ENCODE measurements at places on chromosomes 6 and 20. TPM values are rescaled to one million over a fixed set of nuclear protein-coding genes. Genes with fewer than 3 reads are reported as not detected.

HTR1B gene
- total RNA-seq, result not detected

BNIP5 gene
- not detected for total RNA-seq

RCAN2 gene
- 5.5 TPM for total RNA-seq

B3GAT2 gene
- total RNA-seq, result not detected

PTK6 gene
- total RNA-seq, result 0.23 TPM

GABRR1 gene
- not detected for total RNA-seq

ZNF391 gene
- total RNA-seq, result 3.3 TPM

GFOD1 gene
- 0.72 TPM for total RNA-seq

RUNX2 gene
- 0.39 TPM for total RNA-seq

ZBTB46 gene
- 15.9 TPM for total RNA-seq

FOXS1 gene
- 0.07 TPM for total RNA-seq

NSFL1C gene
- 62.5 TPM for total RNA-seq

SH3BGRL2 gene
- 1.2 TPM for total RNA-seq

PAX1 gene
- not detected for total RNA-seq

ADGRG6 gene
- 0.64 TPM for total RNA-seq

EEF1A2 gene
- 62.5 TPM for total RNA-seq

WFDC6 gene
- not detected for total RNA-seq

PLCB4 gene
- 0.12 TPM for total RNA-seq

LTB gene
- not detected for total RNA-seq

OR2J3 gene
- total RNA-seq, result not detected

Measured in MG63 (cell line).